Stimulated activated CD8-positive, alpha-beta memory T cell treated with anti-CD3 and anti-CD28 coated beads, Interleukin-4, amount 100 ng/mL, for 4 hours (primary cell): ENCODE measurements at places on chromosomes 5 and 9.

DNA sequence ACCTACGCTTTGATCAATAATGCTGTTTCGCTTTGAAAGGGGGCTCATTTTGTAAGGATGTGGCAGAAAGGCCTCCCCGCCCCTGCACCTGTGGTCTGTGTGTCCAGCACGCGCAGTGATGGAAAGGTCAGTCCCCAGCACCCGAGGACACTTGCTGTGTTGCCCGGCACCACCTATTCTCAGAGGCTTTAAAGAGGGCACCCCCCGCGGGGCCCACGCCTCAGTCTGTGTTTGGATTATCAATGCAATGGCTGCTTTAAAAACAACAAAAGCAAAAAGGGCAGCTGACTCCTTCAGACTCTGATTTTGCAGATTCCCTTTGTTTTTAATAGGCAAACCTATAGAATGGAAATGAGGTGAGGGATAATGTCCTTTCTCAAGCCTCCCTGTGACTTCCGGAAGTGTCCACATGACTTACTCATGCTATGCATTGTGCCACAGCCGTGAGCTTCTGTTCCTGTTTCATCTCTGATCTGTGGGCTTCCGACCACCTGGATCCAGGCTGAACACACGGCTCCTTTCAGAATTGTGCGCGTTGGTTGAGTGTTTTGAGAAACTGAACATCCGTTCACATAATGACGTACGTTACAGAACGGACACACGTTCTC is 416.2 kb downstream of the IRX2 start:
- DNase-seq, result no peak

GRCh38 chr5:135709208-135709575 is 125.3 kb upstream of the SLC25A48 start:
- no peak for DNase-seq

DNA sequence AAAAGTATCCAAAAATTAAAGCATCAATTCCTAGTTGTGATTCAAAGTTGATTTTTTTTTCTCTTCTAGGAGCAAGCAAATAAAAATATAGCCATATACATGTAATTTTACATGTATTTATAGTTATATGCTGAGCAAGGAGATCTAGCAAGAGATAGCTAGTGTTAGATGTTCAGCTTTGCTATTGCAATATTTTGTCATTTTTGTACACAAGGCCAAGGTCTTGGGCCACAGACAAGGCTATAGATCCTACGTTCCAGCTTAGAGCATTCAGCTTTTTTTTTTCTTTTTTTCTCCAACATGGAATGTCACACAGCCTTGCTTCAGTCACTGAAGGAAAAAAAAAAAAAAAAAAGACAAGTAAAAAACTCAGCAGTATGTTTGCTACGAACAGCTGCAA is 36.8 kb downstream of the HMGCR start:
- no peak for DNase-seq

- no peak for DNase-seq
Measured at GRCh38 chr5:143134269-143134668, 269.2 kb downstream of the NR3C1 start.

DNA sequence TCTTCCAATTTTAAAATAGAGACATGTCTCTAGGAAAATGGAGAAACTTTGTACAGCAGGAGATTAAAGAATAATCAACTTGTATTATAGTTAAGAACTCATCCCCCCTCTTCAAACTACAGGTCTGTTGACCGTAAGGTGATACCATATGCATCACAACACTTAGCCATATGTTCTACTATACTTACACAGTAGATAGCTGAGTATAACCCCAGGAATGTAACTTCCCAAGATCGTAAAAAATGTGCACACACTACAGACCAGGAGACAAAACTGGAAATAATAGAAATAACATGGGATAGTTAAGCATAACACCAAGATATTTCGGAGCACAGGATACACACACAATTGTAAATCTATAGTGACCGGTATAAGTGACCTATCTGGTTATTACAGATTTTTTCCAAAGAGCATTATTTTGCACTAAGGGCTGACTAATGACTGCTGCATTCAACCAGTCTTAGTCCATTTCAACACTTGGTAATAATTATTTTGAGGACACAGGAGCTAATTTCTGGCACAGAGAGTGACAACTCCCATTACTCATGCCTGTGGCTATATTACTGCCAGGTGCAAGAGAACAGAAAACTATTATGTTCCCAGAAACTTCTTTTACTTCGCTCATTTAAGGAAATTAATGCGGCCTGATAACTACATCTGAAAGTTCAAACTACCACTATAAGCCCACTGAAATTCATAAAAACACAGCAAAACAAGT is 15.4 kb upstream of the ZNF622 start:
- no peak for DNase-seq
